Stimulated activated CD8-positive, alpha-beta memory T cell treated with anti-CD3 and anti-CD28 coated beads, Interleukin-4, amount 100 ng/mL, for 4 hours (primary cell): ENCODE measurements at places on chromosomes 6 and 20.
A peak's percentile ranks its signal among the peaks of the same experiment; 100 is the strongest.

DNA sequence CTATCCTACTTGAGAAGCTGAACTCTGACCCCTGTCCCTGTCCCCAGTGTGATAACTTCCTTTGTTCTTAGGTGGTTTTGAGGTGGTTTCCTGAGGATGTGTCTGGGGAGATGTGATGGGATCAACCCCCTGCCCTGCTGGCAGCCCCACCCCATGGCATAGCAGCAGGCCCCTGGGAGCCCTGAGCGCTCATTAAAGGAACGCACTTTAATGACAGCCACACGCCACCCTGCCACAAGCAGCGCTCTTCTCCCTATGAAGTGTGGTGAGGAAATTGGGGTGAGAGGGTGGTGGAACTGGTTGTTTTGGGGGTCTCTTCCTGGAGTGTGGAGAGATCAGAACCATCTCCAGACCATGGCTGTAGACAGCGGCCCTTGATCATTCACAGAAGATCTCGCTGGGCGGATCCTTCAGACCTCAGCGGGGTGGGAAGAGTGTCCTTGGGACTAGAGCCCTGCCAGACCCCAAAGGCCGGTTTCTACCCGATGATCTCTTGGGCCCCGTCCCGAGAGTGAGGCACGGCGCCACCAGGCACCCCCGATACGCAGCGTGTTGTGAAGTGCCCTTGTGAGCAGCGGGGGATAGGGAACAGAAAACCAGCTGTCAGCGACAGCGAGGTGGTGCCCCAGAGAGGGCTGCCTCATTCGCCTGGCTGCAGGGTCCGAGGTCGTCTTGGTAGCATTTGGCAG is 45.4 kb downstream of the SYNJ2 start:
- DNase-seq = no peak

DNA sequence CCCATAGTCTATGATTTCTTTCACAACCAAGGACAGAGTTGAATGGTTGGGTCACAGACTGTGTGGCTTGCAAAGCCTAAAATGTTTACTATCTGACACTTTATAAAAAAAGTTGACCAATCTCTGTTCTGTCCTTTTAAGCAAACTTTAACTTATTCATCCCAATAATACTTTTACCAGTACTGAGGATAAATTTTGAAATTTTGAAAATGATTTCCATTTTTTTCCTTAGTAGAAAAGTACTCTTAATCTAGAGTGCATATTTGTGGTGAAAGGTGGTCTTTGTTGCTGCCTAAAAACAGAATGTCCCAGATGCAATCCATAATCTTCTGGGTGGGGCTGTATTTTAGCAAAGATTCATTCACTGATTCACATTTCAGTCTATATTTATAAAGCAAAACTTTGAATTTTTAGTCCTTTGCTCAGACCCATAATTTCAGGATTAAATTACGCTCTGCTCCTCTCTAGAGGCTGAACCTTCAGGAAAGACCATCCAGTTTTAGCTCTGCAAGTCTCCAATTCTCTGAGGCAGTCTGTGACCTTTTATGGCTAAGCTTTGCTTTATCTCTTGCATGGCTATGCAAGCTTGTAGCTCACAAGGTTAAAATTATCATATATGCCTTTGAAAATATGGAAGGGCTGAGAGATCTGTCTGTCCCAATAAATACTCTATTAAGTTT is 573.5 kb downstream of the COL12A1 start:
- DNase-seq = no peak

GRCh38 chr6:43275801-43276576 is 22.1 kb upstream of the SLC22A7 start:
- DNase-seq = no peak

DNA sequence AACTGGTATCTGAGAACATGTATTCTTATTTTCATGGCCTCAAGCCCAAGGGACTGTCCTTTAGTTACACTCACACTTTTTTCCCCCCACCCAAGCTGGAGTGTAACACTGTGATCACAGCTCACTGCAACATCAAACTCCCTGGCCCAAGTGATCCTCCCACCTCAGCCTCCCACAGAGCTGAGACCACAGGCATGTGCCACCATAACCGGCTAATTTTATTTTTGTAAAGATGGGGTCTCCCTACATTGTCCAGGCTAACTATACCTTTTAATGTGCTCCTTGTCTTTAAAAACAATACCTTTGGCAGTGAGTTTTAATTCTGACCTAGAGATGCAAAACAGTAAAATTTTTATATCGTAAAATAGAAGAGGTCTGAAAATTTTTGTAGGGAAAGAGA is 48.2 kb upstream of the FAM83C start:
- no peak for DNase-seq

- no peak for DNase-seq
These were observed 262.2 kb downstream of the EYA4 start for GRCh38 chr6:133503336-133503729.

DNA sequence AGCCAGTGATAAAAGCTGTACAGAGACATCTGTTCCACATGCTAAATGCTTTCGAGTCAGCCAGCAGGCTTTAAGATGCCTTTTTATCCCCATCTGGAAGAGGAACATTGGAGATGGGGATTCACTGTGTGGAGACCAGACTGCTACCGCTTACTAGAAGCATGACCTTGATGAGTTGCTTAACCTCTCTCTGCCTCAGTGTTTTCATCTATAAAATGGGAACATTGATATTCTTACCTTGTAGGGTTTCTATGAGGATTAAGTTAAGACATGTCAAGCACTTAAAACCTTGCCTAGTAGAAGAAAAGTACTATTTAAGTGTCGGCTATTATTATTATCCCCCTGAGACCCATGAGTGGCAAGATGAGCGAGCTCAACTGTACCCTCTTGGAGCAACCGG is 165.3 kb upstream of the SNX9 start:
- no peak for DNase-seq

GRCh38 chr6:137851669-137852068 is 15.4 kb upstream of the TNFAIP3 start:
- no peak for DNase-seq

DNA sequence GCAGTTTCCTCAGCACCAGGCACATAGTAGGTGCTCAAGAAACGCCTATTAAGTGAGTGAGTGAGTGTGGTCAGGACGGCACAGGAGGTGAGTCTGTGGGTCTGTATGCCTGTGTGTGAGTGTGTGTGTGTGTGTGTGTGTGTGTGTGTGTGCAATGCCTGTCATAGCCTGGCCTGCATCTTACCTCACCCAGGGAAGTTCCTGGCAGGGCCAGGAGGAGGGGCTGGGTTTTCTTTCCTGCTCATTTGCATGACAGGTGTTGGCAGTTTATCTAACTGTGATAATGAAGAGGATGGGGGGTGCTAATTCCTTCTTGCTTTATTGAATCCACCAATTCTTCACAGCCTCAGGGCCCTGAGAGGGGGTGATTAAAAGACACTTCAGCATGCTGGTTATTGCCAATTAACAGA is 146.7 kb upstream of the MLN start:
- no peak for DNase-seq

DNA sequence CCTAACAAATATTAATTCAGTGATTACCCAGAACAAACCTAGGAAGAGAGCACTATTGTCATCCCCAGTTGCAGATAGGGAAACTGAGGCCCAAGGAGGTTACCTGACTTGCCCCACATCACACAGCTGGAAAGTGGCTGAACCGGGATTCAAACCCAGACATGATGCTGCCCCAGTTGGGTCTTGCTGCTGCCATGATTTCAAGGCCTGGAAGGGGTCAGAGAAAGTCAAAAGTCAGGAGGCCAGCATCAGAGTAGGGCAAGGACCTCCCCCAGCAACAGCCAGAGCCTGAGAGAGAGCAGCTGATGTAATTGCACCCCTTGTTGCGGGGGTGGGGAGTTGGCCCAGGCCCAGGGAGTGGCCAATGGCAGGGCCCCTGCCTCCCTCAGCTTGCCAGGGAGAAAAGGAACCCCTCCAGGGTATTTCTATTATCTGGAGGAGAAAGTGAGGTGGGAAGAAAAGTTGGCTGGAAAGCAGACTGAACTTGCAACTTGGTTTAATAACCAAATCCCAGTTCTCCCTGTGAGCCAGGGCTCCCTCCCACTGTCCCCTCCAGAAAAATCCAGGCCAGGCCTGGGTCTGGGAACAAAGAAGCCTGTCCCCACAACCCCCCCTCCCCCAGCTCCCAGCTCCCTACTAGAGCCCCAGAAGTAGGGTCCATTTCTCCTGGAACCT is 83.6 kb downstream of the MRPL14 start:
- no peak for DNase-seq

- no peak for DNase-seq
These were observed 56.3 kb downstream of the HLA-DPB1 start for GRCh38 chr6:33132081-33132524.

GRCh38 chr6:47016909-47017308 is 25.2 kb downstream of the ADGRF1 start:
- no peak for DNase-seq

DNA sequence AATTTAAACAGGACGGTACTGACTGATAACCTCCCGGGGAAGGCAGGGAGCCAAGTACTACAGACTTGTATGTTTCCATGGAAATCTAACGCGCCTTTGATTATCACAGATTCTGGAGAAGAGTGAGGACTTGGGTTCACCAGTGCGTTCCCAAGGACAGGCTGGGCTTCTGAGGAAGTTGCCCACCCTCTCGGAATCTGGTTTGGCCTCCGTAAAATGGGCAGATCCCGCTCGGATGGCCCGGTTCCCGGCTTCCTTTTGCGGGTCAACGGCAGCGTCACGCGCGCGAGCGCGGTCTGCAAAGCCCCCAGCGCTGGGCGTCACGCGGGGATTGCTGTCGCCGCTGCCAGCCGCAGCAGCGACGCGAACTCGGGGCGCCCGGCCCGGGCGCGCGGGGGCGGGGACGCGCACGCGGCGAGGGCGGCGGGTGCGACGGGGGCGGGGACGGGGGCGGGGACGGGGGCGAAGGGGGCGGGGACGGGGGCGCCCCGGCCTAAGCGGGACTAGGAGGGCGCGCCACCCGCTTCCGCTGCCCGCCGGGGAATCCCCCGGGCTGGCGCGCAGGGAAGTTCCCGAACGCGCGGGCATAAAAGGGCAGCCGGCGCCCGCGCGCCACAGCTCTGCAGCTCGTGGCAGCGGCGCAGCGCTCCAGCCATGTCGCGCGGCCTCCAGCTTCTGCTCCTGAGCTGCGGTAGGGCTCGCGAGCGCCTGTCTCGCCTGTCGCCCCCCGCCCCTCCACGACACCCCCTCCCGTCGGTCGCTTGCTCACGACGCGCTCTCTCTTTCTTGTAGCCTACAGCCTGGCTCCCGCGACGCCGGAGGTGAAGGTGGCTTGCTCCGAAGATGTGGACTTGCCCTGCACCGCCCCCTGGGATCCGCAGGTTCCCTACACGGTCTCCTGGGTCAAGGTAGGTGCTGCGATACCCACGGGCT is at the start of gene CD83:
Gene CD83 (plus strand): TSS at position 615 of the 933 bp plus-strand sequence. CDS start 40 bp downstream, at position 655.
- DNase-seq = peak; percentile 73

- no peak for DNase-seq
These were observed 5.2 kb downstream of the AP5S1 start for GRCh38 chr20:3825526-3825925.

DNA sequence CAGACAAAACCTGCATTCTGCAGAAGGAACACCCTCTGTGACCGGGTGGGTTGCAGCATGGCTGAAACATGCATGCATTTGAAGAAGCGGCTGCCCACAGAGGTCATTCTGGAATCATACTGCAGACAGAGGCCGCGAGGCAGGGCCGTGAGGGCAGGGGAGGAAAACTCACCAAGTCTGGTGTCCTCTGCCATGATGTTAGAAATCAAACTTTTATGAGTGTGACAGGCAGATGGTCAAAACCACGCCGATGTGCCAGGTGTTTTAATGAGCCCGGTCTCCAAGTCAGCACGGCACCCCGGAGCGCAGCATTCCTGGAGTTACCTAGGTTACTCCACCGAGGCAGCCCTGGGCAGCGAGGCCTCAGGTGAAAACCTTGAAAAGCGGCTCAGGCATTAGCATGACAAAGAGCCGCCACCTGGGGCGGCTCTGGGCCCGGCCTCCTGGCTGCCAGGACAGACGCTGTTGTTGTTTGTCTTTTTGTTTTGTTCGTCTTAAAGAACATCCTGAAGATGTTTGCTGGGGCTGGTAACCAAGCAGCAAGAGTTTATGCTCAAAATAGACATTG is 255.6 kb downstream of the ERMARD start:
- no peak for DNase-seq

DNA sequence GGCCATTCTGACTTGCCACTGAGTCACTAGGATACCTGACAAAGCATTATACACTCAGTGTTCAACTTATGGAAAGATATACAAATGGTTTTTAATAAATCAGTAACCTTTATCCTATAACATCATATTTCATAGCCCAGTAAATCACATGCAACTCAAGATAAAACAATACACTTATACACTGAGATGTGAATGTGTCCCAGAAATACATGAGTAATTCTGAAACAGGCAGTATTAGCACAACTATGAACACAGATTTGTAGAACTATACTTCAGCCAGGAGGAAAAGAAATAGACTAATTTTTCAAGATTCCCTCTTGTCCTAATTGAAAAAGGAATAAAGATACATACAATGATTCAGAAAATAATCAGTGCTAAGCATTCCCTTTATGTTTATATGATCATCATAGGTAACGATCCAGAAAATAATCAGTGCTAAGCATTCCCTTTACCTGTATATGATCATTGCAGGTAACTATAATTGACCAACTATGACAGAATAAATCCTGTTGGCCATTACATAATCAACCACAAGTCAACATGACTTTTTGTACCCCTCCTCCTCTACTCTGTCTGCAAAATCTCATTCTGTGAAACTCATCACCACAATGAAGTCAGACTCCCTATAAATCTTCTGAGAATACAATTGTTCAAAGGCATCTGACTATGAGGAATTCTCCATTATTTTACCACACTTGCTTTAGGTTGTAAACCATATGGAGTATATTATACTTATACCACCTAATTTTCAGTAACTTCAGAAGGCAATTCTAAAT is 30.3 kb downstream of the HACE1 start:
- DNase-seq = no peak

DNA sequence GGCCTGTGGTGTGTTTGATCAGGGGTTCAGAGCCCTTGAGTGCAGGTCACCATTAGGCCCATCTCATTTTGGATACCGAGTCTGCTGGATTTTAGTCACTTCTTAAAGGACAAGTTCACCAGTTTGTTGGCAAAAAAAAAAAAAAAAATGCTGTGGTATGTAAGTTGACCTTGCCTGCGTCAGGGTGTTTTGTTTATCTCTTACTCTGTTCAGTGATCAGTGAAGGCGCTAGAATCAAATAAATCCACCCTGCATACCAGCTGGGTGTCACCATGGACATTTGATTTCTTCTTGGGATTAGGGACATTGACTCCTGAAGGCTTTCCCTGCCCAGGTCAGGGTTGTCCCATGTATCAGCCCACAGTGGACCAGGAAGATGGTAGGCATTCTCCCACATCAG is 6.7 kb downstream of the SMOC2 start:
- DNase-seq = no peak

GRCh38 chr6:87716928-87717614 is 15.0 kb upstream of the AKIRIN2 start:
- no peak for DNase-seq

- DNase-seq = no peak
These were observed 13.1 kb downstream of the NOX3 start for GRCh38 chr6:155442562-155442961.

- DNase-seq = no peak
These were observed 11.0 kb downstream of the PCK1 start for GRCh38 chr20:57571782-57572416.

DNA sequence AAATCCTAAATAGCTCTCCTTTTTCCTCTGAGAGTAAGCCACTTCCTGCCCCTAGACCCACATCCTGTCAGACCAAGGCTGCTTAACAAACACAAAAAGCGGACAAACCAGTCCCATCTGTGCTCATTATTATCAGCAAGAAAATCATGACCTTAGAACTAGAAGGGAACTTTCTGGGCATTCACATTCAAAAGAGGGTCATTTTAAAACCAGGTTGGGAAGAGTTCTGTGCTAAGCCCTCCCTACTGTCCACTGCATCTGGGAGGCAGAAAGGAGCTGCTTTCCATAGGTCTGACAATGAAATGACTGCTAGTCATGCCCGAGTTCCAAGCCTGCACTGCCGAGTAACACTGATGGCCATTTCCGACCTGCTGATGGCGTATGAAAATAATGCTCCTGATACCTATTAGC is 15.4 kb downstream of the EZR start:
- no peak for DNase-seq
